ENCODE measurements at places on chromosomes 2 and 18.

GRCh38 chr2:201420442-201421113, 30.7 kb downstream of the TRAK2 start:
- no peak for DNase-seq

GRCh38 chr2:69755862-69756467, 14.0 kb downstream of the ANXA4 start:
- no peak for DNase-seq

- no peak for DNase-seq
Measured at GRCh38 chr2:234447963-234448362, 48.9 kb downstream of the ARL4C start.

GRCh38 chr2:73920577-73921545, 5.8 kb upstream of the DGUOK start:
- DNase-seq = no peak

- DNase-seq = no peak
Measured at GRCh38 chr2:223692191-223692947, 90.2 kb upstream of the SCG2 start.

DNA sequence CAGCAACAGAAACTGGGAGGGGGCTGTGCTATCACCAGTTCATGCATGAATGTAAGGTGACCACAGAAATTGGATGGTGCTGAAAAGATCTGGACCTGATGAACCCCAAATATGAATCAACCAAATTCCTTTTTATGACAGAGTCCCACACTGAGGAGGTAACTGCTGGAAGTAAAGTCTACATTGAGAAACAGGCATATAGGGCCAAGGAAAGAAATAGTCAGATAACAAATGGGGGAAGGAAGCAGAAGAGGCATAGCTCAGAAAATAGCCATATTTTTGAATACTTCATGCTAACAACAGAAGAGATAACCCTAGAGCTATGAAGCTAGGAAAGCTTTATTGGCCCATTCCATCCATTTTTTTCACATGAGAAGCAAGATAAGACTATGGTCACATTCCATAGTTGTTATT, 25.8 kb downstream of the ZC3H6 start:
- DNase-seq = no peak
